ENCODE measurements at places on chromosomes 5 and 9.

GRCh38 chr9:99197987-99198386 lies 23.8 kb downstream of the ALG2 start:
- DNase-seq = no peak

DNA sequence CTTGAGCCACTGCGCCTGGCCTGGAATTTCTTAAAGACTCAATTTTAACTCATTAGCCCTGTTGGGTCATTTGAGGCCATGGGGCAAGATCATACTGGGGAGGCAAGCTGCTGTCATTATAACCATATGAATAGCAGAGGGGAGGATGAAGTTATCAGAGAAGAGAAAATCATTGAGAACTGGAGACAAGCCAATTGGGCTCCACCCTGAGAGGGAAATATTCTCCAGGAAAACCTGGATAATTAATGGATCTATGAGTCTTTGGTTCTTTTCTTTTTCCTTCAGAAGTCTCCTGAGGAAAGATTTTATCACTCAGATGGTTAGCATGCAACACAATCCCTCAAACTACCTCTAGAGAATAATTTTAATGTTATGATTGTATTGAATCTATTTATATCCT lies 569.6 kb upstream of the TUSC1 start:
- no peak for DNase-seq

DNA sequence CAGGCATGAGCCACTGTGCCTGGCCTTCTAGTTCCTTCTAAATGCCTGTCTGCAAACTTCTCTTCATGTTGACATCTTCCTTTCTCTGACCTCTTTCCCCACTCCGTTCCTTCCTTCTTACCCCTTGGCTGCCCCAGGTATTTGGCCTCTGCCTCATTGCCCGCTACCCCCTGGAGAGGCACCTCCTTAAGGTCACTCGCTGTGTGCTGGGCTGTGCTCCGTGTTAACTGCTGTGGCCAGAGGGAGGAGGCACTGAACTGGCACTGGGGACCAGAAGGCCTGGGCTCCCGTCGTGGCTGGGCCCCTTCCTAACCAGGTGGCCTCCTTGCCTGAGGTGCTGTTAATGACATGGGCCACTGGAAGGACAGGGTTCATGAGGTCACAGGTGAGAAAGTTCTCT lies 39.4 kb downstream of the LAMC3 start:
- DNase-seq = no peak

DNA sequence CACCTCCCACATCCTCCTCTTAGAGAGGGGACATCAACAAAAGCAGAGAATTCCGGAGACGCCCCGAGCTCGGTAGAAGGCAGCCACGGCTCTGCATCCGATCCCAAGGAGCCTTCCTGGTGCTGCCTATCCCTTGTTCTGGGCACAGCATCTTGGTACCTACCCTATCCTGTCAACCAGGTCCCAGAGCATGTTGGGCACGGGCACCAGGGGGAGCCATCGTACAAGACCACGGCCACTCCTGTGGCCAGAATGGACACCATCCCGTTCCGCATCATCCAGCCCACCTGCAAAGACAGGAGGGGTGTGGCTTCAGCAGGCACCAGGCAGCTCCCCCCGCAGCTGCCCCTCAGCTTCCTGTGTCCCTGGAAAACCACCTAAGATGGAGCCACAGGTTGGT lies 62.7 kb upstream of the ZNF354A start:
- DNase-seq = no peak

DNA sequence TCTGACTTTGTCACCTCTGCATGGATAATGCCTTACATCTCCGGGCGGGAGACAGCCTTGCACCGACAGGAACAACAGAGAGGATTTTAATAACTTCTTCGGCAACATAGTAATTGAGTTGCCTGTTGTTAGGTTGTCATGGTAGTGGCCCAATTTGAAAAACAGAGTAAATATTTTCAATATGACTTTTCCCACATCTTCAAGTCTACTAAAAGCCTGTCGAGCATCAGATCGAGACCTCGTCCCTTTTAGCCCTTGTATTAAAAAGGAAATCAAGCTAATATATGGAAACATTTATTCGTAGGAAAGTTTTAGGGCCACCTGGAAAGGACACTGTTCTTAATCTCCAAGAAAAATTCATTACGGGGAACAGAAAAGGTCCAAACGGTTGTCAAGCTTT lies 70.8 kb upstream of the FCN2 start:
- no peak for DNase-seq

DNA sequence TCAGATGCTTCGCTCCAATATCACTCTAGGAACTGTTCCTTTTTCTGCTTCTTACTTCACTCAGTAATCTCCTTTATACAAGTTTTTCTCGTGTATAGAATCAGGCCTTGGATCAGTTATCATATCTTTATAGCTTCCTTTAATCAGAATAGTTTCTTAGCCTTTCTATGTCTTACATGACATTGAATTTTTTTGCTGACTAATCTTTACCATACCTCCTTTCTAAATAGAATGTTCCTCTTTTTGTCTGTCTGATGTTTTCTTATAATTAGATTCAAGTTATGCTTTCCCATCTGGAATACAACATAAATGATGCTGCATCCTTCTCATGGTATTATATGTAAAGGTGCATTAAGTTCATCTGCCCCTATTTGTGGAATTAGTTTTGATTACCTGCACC lies 40.2 kb upstream of the TYRP1 start:
- no peak for DNase-seq

DNA sequence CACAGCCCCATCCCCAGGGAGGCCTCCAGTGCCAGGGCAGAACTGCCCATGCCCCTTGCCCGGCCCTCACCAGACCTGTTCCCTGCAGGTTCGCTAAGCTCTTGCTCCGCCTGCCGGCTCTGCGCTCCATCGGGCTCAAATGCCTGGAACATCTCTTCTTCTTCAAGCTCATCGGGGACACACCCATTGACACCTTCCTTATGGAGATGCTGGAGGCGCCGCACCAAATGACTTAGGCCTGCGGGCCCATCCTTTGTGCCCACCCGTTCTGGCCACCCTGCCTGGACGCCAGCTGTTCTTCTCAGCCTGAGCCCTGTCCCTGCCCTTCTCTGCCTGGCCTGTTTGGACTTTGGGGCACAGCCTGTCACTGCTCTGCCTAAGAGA lies 110.1 kb downstream of the RXRA start:
- DNase-seq = no peak

DNA sequence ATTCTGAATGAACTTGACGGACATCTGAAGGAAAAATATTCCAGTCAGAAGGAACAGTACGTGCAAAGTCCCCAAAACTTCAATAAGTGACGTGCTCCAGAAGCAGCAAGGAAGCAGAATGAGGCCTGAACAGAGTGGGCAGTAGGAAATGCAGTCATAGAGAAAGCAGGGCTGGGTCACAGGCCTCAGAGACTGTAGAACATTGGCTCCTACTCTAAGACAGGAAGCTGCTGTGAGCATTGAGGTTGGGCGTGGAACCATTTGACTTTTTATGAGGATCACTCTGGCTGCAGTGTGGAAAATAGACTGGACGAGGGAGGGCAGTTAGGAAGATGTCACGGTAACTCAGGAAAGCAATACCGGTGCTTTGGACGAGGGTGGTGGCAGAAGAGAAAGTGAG lies 64.0 kb downstream of the DOCK8 start:
- DNase-seq = no peak

- no peak for DNase-seq
These were observed 1.8 kb downstream of the IRX1 start for GRCh38 chr5:3597167-3598007.

DNA sequence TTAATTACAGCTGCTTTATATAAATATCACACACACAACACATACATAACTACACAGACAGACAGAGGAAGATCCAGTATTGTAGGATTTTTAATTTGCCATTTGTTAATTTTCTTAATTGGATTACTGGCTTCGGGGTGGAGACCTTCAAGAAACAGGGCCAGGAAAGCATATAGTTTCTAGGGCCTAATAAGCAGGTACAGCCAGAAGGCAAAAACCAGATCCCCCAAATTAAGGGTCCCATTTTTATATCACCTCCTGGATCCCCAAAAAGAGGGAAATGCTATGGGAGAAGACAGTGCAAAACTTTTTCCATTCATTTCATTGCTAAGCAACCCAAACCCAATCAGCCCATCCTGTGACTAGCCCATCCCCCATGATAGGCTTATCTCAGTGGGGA lies 373.3 kb upstream of the FAM174A start:
- DNase-seq = no peak

DNA sequence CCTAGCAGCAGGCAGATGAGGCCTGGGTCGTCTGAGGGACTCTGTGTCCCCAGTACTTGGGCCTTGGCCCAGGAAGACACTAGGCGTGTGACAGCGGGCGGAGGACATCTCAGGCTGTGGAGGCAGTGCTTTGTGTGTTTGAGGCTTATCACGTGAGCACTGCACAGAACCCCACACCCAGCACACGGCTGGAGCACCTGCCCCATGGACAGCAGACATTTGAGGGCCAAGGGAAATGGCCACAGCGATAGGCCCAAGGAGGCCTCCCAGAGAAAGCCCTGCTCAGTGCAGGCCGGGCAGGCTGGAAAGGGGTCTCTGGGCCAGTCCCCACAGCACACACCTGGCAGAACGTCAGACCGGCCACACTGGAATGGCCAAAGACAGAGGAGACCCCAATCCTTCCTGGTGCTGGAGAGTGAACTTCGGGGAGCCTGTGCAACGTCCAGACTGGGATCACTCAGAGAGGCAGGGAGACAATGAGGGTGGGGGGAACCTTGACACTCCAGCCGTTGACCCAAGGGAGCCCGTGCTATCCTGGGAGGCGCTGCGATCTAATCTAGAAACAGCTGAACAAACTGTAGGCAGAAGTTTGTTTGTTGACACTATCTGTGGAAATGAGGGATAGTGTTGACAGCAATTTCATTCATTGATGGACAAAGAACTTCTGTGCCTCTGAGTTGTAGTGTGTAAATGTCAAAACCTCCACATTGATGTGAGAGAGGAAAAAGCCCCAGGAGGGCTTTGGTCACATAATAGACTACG lies 19.6 kb upstream of the FLT4 start:
- DNase-seq = no peak

GRCh38 chr9:70954596-70955143 lies 166.8 kb downstream of the TRPM3 start:
- no peak for DNase-seq

DNA sequence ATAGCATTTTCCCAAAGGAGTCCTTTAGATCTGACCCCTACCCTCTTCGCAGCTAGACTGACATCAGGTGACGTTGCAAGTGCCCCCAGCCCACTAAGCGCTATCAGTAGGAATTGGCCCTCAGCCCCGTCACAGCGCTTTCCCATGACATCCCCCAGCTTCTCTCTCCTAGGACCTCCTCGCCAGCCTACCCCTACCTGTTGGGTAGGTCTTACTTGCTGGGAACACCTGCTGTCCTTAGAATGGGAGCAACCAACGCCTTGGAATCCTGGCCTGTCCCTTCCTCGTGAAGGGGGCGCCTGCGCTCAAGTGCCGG lies 584 bp upstream of the PIP5K1B start:
- DNase-seq = no peak

GRCh38 chr5:153900703-153901395 lies 137.9 kb downstream of the FAM114A2 start:
- DNase-seq = no peak

DNA sequence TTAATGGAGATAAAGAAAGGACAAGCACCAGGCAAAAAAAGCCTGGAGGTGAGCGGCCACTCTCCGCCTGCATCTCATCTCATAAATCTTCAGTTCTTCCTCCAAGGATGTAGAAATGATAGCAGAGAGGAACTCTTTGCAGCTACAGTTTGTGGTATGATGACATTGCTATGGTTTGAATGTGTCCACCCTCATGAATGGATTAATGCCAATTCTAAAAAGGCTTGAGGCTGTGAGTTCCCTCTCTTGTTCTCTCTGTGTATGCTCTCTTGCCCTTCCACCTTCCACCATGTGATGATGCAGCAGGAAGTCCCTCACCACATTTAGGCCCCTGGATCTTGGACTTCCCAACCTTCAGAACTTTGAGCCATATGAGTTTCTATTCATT lies 126.4 kb downstream of the SPOCK1 start:
- DNase-seq = no peak

DNA sequence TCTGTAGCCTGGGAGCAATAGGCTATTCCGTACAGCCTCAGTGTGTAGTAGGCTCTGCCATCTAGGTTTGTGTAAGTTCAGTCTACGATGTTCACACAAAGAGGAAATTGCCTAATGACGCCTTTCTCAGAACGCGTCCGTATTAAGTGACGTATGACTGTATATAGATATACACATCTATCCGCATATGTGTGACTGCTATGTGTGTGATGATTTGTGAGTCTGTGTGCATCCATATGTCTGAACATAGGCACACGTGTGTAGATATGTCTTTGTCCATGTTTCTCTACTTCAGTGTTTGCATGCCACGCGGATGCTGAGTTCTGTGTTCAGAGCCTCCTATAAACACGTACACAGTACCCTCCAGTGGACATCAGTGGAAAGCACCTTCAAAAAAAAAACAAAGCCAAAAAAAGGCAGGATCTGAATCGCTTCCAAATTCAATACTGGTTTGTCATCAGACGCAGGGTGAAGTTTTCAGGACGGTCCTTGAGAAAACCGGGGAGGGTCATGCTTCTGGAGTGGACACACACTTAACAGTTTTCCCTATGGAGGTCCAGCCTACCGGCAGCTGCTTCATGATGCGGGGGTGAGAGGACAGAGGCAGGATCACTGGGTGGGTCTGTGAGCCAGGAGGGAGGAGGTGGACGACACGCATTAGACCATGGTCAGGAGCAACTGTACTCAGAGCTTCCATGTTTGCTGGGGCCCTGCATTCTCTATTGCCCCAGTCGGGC lies 29.5 kb upstream of the ALDH1B1 start:
- peak; percentile 72 for DNase-seq

GRCh38 chr5:105917189-105917588 lies 1753.5 kb downstream of the EFNA5 start:
- DNase-seq = no peak

DNA sequence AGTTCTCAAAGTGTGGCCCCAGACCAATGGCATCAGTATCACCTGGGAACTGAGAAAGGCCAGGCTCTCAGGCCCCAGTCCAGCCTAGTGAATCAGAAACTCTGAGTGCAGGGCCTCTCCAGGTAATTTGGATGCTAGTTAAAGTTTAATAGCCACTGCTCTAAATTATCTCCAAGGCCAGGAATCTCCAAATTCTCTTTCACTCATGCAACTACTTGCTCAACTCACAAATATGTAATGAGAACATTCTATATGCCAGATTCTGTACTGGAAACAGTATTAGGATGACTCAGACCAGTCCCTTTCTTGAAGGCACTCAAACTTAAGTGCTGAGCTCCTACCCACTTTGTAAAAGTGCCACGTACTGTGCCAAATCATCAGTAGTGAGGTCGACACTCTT lies 84.6 kb downstream of the PAPPA start:
- no peak for DNase-seq

DNA sequence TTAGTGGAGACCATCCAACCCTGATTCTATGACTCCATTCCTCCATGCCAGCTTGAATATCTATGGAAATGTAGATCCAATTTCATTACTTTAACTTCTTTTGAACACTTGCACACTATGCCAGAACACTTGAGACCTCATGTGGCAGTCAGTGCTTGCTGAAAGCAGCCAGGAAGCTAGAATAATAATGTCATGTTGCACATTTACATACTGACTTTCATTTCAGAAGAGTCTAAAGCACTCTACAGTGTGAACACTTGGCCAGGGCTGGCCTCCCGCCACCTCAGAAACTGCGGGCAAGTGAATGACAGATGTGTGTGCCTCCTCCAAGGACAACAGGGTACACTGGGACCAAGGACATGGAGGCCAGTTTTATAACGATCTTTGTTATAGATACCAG lies 97.3 kb downstream of the SLF1 start:
- DNase-seq = no peak

All from left kidney (tissue), 8 donors.